ENCODE measurements at places on chromosomes 5 and 9.

GRCh38 chr5:5183933-5184332, 43.8 kb downstream of the ADAMTS16 start:
- DNase-seq, result no peak

DNA sequence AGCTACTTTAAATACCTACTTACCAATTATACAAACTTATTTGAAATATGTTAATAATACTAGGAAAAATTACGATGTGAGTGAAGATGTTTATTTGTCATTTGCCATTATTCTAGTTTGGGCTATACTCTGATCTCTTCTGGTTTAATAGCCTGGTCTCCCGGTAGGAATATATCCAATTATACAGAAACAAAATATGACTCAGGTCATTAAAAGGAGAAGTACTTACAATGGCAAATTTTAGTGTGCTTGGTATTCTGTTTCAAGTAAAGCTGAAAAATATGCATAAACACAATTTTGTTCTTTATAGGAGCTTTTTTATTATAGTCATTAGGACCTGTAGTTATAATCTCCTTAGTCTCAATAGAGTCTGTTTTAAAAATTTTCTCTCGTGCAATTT, 176.8 kb downstream of the SLCO4C1 start:
- DNase-seq, result no peak

DNA sequence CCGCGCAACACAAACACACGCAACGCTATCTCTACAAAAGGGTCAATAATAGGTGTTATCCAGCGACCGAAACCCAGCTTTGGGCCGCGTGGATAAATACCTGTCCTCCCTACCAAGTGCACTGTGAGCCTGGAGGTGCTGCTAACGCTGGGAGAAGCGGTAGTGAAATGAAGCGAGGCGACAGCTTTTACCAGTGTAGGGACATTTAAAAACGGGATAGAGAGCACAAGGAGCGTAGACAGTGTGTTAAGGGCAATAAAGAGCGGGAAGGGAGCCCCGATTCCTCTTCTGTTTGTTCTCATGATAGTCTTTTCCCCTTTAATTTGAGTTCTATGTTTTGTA, 421 bp upstream of the DEPDC1B start:
- DNase-seq, result no peak

DNA sequence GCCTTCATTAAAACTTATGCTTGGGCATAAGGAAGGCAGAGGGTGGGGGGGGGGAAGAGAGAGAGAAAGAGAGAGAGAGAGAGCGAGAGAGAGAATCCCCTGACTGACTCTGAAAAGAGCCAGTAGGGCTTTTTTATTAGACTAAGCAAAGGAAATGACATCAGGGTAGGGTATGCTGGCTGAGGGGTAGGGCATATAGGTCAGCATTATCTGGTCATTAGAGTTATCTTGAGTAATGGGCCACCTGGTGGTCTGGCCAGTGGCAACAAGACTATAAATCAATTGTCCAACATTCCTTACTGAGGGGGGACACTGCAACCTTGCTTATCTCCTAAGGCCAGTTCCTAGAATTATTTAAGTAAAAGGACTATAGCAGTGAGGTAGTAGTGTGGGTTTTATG, 67.2 kb downstream of the TSSK1B start:
- DNase-seq, result no peak

- DNase-seq, result no peak
Measured at GRCh38 chr5:176350416-176350815, 11.1 kb downstream of the KIAA1191 start.

- DNase-seq, result no peak
Measured at GRCh38 chr5:116084287-116084691, 536 bp upstream of the COMMD10 start.

DNA sequence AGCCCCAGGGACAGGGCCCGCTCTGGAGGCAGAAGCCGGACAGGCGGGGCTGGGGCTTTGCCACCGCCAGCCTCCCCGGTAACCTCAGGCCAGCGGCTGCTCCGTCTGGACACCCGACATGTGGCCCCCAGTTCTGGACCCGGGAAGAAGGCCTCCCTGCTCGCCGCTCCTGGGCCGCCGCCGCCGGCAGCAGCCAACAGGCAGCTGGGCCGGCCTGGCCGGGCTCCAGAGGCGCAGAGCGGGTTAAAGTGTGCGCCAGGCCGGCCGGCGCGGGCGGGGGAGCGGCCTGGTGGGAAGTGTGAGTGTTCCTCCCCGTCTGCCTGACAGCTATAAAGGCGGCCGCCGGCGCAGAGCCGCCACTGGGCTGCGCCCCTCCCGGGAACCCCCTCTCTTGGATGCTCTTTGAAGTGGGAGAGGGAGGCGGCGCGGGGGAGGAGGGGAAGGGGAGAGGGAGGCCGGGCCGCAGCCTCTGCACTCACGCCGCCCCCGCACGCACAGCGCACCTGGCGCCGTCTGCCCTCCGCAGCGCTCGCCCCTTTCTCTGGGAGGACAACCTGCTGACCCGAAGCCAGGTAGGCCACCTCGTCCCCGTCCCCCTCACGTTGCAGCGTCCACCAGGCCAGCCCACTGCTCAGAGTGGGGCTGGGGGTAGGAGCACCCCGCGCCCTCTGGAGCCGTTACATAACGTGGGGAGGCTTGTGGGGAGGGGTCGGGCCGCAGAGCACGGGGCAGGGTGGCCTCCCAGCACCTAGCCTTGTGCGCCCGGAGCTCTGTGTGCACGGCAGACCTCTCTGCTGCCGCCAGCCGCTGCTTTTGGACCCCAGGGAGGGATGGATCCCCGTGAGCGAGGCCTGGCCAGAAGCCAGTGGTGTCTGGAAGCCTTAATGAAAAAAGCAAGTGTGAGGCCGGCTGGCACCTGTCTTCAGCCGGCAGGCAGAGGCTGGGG, at the start of gene ADAMTSL2:
Gene ADAMTSL2, plus strand, starts transcription at position 359 of the 946 bp plus-strand sequence. CDS start 2,009 bp downstream, outside the sequence.
- DNase-seq, result no peak

- no peak for DNase-seq
Measured at GRCh38 chr5:126984632-126985031, 45.7 kb downstream of the MARCHF3 start.

DNA sequence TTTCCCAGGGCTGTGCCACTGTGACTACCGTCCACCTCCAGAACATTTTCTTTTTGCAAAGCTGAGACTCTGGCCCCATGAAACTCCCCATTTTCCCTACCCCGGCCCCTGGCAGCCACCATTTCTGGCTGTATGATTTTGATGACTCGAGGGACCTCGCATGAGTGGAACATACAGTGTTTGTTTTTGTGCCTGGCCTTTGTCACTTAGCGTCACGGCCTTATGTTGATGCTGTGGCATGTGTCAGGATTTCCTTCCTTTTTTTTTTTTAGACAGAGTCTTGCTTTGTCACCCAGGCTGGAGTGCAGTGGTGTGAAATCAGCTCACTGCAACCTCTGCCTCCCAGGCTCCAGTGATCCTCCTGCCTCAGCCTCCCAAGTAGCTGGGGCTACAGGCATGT, 42.7 kb downstream of the ASS1 start:
- no peak for DNase-seq

DNA sequence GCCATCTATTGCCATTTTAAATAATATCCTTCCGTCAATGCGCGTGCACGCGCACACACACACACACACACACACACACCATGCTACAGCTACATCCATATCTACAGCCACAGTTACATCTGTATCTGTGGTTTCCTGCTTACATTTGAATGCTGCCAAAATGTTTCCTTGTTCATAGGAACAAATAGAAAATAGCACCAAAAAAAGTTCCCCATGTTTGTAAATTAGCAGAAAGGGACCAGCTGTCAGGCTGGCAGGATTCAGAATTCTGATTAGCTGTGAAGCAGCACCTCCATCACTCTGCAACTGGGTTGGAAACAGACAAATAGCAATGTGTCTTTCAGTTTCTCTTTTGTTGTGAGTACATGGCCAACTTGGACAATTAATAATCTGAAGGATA, 601.5 kb downstream of the IRX1 start:
- DNase-seq, result no peak

DNA sequence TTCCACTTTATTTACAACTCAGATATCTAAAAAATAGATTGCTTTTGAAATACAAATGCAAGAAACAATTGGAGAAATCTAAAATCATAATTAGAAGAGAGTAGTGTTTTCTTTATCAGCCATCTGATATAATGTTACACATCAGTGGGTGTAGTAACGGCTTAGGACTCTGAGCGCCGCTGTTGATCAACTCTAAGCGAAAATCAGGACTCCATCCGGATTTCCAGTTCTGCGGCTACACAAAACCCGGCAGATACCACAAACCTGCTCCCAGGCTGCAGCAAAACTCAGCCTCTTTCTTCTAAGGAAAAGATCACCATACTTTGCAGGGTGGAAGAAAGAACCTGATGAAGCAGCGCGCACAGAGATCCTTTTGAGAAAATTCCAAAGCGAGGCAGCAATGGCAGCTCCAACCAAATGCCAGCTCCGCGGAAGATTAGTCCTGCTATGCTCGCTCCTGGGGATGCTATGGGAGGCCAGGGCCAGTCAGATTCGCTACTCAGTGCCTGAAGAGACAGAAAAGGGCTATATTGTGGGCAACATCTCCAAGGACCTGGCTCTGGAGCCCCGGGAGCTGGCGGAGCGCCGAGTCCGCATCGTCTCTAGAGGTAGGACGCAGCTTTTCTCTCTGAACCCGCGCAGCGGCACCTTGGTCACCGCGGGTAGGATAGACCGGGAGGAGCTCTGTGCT, at the start of gene PCDHGA9:
Gene PCDHGA9, plus strand, starts transcription at position 226 of the 691 bp plus-strand sequence. Its CDS starts 175 bp downstream, at position 401.
- no peak for DNase-seq

DNA sequence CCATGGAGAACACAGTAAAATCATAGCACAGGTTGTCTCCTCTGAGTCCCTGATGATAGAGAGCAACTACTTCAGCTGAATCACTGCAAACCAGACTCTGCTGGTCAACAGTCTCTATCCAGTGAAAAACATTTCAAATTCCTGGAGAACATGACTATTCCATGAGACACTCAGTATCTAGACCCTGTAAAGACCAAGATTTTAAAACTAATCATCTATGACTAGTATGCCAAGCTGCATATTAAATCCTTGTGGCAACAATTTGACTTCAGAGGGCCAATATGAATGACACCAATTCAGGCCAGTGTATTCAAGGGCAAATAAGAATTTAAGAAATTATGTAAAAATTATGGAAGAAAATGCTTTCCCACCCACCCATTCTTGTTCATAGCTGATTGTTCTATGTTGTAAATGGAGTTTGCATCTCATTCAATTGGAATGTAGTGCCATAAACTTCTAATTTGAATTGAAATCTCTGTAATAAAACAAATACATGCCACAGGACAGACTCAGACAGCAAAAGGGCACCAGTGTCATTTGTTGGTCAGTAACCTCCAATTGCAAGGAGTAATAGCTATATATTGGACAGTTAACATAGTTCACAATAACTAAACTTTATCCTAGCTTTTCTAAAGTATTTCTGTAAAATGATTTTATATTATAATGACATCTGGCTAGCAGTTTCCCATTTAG, 80.1 kb upstream of the LPAR1 start:
- no peak for DNase-seq

DNA sequence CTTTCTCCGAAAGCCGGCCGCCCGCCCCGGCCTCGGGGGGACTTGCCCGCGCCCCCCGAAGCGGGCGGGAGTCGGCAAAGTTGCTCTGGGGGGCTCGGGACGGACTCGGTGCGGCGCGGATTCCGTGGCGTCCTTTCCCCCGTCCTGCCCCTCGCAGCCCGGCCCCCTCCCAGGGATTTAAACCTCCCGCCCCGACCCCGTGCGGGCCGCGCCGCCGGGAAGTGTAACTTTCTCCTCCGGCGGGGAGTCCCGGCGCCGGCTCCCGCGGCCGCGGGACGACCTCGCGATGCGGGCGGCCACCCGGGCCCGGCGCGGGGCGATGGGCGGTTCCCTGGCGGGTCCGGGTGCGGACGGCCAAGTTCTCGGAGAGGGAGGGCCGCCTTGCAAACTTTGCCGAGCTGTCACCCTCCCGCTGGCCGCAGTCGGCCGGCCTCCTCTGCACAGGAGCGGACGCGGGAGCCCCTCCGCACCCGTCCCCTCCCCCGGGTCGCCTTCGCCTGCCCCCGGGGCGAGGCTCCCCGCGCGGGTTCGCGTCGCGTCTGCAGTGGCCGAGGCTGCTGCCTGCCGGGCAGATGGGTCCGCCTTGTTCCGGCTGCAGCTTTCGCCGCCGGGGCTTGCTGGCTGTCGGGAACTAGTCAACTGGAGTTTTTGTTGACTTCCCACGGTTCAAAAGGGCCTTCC, 732 bp downstream of the PBX3 start:
- no peak for DNase-seq

GRCh38 chr9:109918339-109919163, 138.6 kb downstream of the PALM2AKAP2 start:
- DNase-seq, result no peak

DNA sequence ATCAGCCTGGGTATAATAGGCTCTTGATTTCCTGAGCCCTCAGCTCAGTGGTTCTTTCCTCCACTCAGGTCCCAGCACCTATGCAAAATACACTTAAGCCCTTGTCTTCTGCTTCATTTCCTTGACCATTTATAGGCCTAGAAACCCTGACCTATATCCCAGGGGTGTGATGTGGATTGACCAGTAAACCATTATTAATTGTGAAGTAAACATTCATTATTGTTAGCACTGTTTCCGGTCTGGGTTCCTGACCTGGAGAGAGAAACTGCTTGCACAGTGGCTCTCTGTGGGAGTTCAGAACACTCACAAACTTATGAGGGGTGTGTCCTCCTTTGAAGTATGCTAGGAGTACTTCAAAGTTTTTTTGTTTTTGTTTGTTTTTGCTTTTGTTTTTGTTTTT, 19.6 kb upstream of the TOMM5 start:
- DNase-seq, result no peak

GRCh38 chr5:33788922-33789566, 102.7 kb downstream of the ADAMTS12 start:
- DNase-seq, result peak; percentile 97

DNA sequence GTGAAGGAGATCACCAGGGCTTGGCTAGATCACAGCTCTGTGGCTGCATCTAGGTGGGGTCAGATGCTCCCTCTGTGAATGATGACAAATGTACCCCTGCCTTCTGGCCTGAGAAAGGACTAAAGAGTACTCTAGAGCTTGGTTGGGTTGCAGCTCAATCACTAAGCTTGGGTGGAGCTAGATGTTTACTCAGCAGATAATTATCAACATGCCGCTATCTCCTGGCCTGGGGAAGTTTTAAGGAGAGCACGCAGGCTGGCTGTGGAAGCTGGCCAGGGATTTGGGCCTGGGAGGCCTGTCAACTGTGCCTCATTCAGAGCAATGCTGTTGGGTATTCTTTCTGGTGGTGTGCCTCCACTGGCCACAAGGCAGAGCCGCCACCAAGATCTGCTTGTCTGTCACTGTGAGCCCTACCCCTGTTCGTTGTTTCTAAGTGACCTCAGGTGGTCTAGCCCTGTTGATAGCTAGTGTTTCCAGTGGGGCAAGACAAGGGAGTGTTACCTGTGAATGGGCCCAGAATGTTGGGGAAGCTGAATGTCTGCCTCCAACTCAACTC, 181.7 kb downstream of the ADGRV1 start:
- no peak for DNase-seq

GRCh38 chr9:97873882-97874281, 20.9 kb downstream of the FOXE1 start:
- DNase-seq, result no peak

GRCh38 chr9:131233995-131234394, 42.3 kb downstream of the FAM78A start:
- no peak for DNase-seq

DNA sequence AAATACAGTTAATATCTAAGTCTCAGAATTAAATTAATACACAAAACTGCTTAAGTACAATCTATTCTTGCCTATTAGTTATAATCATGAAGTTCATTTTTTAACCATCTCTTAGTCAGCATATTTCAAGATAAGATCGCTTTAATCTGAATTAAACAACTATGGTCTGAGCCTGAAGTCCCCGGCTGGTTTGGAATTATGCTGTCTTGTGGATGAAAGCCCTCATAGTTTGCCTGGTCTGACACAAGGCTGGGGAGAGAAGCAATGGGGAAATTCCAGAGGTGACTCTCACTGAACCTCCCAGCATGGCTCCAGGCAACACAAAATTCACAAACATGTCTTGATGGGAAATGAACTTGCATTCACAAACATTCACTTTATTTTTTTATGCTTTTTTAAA, 28.0 kb upstream of the GRAMD2B start:
- DNase-seq, result no peak
